ENCODE measurements at places on chromosomes 6 and 20.

DNA sequence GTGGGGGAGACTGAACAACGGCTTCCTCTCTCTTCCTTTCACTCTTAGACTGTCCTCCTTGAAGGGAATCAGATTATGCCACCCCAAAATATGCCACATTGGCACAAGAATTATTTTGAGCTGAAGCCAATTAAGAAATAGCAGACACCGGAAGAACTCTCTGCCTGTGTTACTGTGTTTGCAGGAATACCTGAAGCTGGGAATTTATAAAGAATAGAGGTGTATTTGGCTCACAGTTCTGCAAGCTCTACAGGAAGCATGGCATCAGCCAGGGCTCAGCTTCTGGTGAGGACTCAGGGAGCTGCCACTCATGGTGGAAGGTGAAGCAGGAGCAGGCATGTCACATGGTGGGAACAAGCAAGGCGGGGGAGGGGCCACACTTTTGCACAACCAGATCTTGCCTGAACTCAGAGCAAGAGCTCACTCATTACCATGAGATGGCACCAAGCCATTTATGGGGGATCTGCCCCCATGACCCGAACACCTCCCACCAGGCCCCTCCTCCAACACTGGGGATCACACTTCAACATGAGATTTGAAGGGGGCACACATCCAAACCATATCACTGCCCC lies 46.0 kb downstream of the PCNA start:
- no peak for DNase-seq

DNA sequence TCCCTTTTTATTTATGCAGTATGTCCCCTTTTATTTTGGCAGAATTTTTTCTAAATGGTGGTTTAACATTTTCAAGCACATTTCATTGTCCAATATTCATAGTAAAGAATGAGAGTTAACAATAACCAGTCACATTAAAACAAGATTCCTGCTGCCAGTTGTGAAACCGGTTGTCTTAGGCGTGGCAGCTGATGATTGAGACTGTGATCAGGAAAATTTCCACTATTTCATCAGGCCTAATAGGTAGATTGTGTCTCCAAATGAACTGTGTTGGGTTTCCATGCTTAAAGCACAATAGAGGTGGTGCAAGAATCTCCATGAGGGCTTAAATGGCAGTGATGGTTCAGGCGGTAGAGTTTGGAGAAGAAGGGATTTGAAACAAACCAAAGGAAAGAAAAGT lies 15.3 kb downstream of the PRDM1 start:
- DNase-seq: no peak

GRCh38 chr6:111642463-111643158 lies 36.9 kb upstream of the TRAF3IP2 start:
- DNase-seq: no peak

- no peak for DNase-seq
Observed at GRCh38 chr20:6566821-6567220, 200.7 kb upstream of the BMP2 start.

DNA sequence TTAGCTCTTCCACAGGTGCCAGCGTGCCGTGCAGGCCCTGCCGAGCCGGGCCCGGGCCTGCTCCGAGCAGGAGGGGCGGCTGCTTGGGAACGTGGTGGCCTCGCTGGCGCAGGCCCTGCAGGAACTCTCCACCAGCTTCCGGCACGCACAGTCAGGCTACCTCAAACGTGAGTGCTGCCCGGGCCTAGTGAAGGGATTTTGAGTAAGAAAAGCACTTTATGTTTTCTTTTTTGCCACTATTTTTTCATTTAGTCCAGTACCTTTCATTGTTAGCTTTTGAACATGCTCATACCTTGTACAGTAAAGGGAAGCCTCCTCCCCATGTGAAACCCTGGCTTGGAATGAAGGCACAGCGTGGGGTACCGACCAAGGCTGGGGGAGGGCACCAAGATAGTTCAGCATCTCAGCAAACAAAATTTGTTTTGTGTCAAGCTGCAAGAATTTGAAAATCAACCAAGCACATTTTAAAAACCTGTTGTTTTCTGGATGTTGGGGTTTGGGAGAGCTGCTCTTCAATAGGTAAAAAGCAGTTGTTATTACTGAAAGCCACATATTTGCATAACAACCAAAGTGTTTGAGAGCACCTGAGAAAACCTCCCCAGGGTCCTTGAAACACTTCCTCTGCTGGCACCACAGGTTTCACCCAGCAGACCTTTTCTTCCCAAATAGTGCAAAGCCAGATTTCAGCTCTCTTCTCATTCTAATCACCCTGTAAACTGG lies 18.4 kb downstream of the STX16 start:
- no peak for DNase-seq

GRCh38 chr6:46772016-46772415 lies 21.2 kb upstream of the MEP1A start:
- DNase-seq: no peak

- no peak for DNase-seq
Observed at GRCh38 chr6:100467129-100468015, 2.7 kb upstream of the SIM1 start.

DNA sequence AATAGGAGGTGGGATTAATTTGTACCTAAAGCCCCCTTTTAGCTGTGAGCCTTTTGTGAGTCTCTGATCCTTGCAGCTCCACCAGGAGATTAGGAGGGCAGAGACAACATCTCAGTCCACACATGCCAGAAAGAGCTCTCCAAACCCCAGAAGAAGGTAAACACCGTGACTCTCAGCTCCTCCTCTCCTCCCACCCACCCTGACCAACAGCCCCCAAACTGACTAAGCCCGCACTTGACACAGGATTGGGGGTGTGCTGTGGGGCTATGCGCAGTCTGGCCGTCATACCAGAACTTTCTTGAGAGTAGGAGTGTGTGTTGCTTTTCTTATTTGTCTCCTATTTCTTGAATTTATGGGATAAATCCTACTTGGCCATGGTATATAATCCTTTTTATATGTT lies 164.7 kb upstream of the SNX9 start:
- DNase-seq: no peak

GRCh38 chr20:62882426-62882825 lies 20.8 kb upstream of the TCFL5 start:
- no peak for DNase-seq

- DNase-seq: no peak
Observed at GRCh38 chr6:89385156-89385667, 26.9 kb downstream of the RRAGD start.

DNA sequence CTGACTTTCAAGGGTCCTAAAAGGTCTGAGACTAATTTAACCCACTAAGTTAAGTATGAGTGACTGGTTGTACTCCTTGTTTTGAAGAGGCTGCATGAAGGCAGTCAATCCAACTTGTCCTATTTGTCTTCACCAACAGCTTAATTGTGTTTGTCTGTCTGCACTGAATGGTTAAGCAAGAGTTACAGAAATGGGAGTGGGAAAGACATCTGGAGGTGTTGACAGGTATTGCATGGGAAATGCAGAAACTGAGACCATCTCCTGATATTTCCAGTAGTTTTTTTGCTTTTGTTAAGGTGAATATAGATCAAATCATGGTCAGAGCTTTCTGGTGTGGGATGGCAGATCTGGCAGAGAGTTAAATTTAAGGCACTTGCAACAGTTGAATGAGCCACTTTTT lies 6.5 kb downstream of the FUT9 start:
- DNase-seq: no peak

GRCh38 chr20:31863296-31864085 lies 6.8 kb downstream of the DUSP15 start:
- DNase-seq: no peak

- DNase-seq: no peak
Observed at GRCh38 chr20:11162026-11162775, 488.4 kb upstream of the JAG1 start.

DNA sequence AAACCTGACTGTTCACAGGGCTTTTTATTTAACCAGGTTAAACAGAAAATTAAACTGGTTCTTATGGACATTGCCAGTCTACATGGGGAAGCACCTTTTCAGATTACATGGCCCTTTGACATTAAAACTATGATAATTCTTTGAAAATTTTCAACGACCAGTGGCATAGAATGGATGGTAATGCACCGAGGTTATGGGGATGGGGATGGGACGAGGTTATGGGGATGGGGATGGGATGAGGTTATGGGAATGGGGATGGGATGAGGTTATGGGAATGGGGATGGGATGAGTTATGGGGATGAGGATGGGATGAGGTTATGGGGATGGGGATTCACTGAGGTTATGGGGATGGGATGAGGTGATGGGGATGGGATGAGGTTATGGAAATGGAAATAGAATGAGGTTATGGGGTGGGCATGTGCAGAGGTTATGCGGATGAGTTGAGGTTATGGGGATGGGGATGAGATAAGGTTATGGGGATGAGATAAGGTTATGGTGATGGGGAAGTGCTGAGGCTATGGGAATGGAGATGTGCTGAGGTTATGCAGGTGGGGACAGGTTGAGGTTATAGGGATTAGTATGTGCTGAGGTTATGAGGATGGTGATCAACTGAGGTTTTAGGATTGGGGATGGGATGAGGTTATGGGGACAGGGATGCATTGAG lies 541.9 kb downstream of the CDH26 start:
- DNase-seq: no peak

- DNase-seq: no peak
Observed at GRCh38 chr6:114605656-114606055, 262.8 kb upstream of the HS3ST5 start.

DNA sequence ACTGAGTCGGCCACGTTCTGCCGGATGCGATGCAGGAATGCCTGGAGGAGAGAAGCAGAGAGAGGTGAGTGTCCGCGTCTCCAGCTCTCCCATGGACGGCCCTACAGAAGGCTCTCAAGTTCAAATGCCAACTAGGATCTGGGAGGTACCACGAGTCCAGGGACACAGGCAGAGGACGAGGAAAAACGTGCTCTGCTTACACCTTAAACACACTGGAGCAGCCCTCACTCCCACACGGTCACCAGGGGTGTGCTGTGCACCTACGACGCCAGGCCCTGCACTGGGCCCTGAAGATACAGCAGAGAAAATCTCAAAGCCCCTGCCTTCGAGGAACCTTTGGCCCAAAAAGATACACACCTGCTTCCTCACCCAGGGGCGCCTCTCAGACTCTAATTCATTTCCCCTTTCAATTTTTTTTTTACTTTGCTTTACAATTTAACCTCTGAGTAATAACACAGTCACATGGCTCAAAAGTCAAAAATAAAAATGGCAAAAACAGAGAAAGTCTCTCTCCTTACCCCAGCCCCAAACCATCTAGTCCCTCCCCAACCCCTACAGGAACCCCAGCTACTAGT lies 79.9 kb downstream of the PREX1 start:
- no peak for DNase-seq

- no peak for DNase-seq
Observed at GRCh38 chr6:26215585-26216358, 128.5 kb downstream of the HFE start.

GRCh38 chr20:34875642-34876405 lies 588 bp upstream of the ACSS2 start:
- DNase-seq: no peak

DNA sequence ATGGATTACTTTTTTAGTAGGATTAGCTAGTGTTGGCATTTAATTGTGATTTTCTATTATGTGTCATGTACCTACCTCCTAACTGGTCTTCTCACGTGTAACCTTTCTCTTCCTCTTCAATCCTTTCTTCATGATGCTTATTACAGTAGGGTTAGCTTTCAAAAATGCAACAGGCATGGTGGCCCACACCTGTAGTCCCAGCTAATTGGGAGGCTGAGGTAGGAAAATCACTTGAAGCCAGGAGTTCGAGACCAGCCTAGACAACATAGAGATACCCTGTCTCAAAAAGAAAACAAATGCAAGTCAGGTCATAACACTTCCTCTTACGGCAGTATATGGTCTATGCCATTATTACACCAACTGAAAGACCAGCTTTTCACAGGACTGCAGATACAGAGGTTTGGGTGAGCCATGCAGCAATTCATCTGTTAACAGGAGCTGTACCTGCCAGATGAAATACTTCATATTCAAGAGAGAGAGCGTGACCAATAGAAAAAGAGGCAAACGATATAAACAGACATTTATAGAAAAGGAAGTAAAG lies 195.0 kb downstream of the TMEM242 start:
- no peak for DNase-seq

GRCh38 chr20:25720285-25720684 lies 23.6 kb upstream of the ZNF337 start:
- no peak for DNase-seq
